Occipital lobe (tissue), 3 donors: ENCODE measurements at places on chromosomes 11 and 22.

DNA sequence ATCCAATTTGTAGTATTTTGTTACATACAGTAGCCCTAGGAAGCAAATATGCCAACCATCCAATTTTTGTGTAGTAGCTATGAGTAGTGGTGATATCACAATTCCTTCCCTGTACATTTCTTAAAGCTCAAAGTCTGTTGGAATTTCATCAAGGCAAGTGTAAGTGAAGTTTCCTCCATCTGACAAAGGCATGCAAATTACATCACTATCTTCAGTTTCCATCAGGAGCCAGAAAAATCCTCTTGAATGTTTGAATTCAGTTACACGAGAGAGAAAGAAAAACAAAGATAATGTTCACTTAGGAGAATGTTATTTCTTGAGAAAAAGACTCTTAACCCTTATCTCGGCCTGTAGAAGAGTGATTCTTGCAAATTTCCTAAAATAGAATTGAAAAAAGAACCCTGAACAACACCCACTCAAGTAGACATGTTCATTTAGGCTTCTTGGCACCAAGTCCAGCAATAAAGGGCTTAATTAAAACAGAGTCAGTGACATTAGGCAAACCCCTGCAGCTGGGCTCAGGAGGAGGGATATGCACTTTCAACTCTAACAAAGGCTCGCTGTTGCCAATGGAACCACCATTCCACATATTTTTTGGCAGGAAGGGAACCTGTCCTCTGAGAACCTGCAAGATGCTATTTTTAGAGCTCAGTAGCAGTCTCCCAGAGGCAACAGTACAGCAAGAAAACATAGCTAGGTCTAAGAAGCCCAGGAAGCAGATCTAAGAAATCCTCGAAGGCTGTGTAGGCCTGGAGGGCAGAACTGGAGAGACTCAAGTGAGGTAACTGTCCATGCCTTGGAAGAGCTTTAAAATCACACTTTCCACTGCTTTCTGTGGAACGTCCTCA lies 144.6 kb downstream of the CCDC81 start:
- no peak for DNase-seq

GRCh38 chr11:68374531-68374930 lies 62.1 kb downstream of the LRP5 start:
- DNase-seq = no peak

DNA sequence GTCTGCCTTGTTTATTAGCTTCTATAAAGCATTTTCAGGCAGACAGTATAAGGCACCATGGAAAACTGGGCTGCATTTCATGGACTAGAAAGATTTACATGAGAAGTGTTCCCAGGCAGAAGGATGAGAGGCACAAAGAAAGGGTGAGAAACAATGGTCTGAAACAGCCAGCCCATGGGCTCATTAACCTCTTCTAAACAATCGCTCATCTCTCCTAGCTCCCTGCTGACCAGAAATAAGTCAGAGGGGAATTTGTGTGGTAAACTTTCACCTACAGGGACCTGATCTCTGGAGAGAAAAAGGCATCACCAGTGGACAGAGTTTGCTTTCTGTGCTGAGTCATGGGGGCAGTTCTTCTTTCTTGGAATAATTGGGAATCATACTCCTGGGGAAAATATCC lies 51.8 kb upstream of the KIRREL3 start:
- no peak for DNase-seq

- no peak for DNase-seq
Observed at GRCh38 chr22:43262990-43263644, 76.2 kb upstream of the TTLL12 start.

GRCh38 chr11:105821781-105822180 lies 200.3 kb downstream of the MSANTD4 start:
- DNase-seq = no peak

DNA sequence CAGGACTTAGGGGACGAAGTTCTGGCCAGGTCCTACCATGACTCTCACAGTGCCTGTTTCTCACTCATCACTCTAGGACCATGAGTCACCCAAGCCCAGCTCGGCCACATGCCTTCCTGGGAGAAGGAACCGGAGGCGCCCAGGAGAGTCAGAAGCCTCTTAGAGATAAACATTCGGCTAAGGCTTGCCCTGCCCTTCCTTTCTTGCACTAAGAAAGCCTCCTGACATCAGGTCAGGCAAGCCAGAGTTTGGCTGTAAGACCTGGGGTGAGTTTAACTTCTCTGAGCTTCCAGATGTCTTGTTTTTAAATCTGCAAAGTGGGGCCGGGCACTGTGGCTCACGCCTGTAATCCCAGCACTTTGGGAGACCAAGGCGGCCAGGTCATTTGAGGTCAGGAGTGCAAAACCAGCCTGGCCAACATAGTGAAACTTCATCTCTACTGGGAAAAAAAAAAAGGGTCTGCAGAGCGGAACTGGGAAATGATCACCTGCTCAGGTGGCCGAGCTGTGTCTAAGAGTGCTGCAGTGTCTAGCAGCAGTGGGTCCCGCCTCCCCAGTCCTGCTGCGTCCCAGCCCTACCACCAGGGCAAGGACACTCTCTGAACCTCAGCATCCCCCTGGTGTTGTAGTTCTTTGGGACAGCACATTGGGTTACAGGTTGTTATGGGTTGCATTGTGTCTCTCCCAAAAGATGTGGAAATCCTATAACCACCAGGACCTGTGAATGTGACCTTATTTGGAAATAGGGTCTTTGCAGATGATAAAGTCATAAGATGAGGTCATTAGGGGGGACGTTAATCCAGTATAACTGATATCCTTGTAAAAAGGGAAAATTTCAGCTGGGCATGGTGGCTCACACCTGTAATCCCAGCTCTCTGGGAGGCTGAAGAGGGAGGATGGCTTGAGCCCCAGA lies 1.8 kb upstream of the CARS1 start:
- no peak for DNase-seq

- DNase-seq = no peak
Observed at GRCh38 chr11:94793002-94793401, 24.8 kb downstream of the AMOTL1 start.

GRCh38 chr22:23693979-23694680 lies 3.3 kb downstream of the RGL4 start:
- no peak for DNase-seq

DNA sequence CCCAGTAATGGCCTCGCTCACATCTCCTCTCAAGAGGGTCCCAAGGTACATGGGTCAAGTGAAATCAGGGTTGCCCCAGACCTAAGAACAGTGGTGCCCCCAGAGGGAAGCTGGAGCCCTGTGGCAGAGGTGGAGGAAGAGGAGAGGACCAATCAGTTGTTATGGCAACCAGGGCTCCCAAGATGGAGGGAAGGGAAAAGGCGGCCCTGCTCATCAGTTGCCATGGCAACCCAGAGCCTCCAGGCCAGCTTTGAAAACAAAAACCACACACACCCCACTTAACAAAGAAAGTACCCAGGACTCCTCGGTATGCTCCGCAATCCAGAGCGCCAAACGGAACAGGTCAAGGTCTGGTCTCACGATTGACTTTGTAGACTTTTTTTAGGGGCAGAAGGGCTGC lies 53.5 kb upstream of the SLC35C1 start:
- DNase-seq = peak; percentile 21

GRCh38 chr11:24311974-24312373 lies 184.9 kb upstream of the LUZP2 start:
- DNase-seq = no peak

GRCh38 chr22:49320714-49321476 lies 506.8 kb downstream of the BRD1 start:
- DNase-seq = no peak

- DNase-seq = no peak
Observed at GRCh38 chr11:16801288-16801980, 63.0 kb downstream of the C11orf58 start.

DNA sequence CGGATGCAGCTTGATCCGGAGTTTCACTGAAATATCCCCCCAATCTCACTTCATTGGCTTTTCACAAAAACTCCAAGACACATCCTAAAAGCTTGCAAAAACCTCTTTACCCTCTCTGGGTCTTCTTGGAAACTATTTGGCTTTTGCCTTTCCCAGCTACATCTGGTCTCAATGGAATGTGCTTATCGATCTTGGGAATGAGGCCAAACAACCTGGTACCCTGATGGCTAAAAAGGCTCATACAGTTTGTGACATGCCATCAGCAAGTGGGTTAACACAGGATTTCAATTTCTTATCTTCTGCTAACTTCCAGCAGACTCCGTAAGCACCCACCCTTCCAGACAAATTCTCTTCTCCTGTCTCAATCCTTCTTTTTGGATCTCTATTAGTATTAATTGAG lies 45.9 kb upstream of the TEAD1 start:
- DNase-seq = no peak
